ENCODE measurements at places on chromosomes 4 and X.

DNA sequence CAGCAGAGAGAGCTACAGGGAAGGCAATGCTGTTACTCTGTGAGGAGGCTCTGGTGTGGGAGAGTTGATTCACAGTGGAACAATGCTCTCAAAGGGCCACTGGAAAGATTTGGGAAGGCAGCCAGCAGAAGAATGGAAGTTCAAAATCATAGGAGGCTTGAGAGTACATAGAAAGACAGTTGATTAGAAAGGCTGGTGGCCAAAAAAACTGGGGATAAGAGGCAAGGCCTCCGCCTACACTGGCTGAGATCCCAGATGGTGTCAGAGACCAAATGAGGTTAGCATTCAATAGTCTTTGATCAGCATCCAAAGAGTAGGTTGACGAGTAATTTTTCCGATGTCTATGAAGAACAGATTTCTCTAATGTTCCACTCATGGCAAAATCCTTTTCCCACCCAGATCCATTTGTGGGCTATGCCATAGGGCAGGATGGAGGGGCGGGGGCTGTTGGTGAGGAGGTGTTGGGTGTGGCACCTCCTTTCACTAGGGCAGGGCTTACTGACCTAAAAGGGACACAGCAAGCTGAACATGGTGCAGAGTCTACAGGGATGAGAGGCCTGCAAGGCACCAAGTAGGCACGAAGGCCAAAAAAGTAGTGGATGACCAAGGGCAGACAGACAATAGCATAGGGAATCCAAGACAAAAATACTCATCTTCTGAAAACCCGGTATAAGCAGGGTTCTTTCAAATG is 15.1 kb downstream of the TEC start:
- DNase-seq = no peak

GRCh38 chr4:138537731-138538490 is 295.8 kb upstream of the SLC7A11 start:
- no peak for DNase-seq

DNA sequence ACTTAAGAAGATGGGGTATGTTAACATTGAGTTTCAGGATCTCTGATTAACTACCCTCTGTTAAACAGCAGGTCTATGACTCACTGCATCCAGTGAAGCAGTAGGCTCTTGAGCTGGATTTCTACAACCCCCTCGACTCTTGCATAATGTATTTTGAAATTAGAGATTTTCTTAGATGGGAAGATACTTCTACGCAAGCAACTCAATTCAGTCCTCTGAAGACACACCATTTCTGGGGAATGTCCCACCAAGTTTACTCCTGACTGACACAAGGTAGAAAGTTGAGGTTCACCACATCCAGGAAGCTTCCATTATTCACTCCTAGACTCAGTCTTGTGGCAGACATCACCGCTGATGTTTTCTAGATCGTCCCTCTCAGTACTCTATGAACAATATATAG is 12.9 kb downstream of the PALLD start:
- no peak for DNase-seq

GRCh38 chr4:42278709-42279324 is 118.5 kb upstream of the SHISA3 start:
- peak; percentile 1 for DNase-seq

GRCh38 chr4:110196206-110196870 is 2.1 kb downstream of the ELOVL6 start:
- peak; percentile 70 for DNase-seq

DNA sequence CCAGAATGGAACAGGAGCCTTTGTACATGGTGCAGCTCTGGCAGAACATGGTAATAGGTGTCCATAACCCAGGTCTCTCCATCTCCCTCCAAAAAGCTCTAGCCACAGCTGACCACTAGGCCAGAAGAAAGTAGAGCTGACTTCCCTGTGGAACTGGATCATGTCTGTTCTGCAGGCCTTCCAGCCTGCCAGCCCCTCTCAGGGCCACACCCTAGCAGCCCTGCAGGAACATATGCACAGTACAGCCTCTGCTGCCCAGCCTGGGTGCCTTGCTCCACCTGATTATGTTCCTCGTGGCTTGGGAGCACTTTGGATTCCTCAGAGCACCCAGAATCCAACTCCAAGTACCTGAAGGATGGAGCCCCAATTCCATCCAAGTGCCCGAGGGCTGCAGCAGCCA is 12.0 kb downstream of the NDST3 start:
- no peak for DNase-seq

DNA sequence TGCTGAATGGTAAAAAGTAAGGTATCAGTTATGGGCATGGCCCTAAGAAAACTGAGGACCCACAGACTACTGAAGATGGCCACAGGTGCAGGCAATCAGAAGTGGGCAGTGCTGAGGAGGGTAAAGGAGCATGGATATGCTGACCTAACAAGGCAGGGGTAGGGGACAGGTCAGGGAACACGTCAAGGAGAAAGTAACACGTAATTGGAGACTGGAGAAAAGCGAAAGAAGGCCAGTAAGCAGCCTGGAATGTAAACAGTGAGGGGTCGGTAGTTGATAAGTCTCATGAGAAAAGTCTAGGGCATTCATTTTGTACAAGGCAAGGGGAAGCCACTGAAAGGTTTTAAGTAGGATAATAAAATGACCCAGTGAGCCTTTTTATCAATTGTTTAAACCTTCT is 153.3 kb downstream of the PRDM5 start:
- DNase-seq = no peak

DNA sequence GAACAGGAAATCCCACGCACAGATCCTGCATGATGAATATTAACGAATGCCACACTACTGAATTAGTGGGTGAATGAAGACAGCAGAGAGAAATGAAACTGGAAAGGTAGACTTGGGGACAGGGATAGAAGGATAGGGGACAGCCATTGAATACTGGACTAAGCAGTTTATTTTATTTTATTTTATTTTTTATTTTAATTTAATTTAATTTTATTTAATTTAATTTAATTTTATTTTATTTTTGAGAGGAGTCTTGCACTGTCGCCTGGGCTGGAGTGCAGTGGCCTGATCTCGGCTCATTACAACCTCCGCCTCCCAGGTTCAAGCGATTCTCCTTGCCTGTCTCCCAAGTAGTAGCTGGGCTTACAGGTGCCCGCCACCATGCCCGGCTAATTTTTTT is 385.2 kb downstream of the GPAT3 start:
- no peak for DNase-seq

GRCh38 chr4:72791054-72791453 is 222.0 kb upstream of the ADAMTS3 start:
- no peak for DNase-seq

- DNase-seq = no peak
These were observed 263.6 kb upstream of the CTSO start for GRCh38 chr4:156217236-156217635.

- no peak for DNase-seq
These were observed 89.7 kb upstream of the PCDH7 start for GRCh38 chr4:30630431-30630830.

DNA sequence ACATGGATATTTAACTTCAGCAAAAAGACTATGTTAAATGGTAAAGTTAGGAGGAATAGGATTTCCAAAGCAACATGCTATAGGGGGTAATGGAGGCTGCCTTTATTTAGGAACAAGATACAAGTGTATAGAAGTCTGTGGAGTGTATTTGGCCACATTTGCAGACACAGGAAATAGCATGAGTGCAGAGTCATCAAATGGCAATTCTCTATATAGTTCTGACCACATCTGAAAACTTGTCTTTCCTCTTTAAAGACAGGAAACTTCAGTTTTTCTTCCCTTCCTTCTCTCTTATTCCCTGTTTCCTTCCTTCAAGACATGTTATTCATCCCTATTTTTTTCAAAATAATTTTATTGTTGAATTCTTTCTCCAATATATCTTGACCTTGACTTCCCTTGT is 119.3 kb upstream of the PITX2 start:
- DNase-seq = no peak

GRCh38 chr4:156771171-156771837 is 200.3 kb downstream of the PDGFC start:
- peak; percentile 48 for DNase-seq

DNA sequence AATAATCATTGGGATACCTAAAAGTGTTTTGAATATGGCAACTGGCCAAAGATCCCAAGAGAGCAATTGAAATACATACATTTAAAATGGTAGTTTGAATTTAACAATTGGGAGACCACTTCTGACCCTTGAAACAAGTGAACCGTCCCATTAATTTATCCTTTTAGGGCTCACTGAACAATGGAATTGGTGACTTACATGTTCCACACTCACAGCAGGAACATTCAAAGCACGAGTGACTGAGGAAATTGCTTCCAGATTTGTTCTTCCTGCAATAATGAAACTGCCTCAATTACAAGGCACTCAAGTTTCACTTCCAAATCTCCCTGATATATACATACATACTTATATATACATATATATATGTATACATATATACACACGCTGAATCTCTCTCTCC is 20.6 kb downstream of the SLC39A8 start:
- no peak for DNase-seq

- no peak for DNase-seq
These were observed 153.8 kb upstream of the ANKRD50 start for GRCh38 chr4:124866301-124866700.

DNA sequence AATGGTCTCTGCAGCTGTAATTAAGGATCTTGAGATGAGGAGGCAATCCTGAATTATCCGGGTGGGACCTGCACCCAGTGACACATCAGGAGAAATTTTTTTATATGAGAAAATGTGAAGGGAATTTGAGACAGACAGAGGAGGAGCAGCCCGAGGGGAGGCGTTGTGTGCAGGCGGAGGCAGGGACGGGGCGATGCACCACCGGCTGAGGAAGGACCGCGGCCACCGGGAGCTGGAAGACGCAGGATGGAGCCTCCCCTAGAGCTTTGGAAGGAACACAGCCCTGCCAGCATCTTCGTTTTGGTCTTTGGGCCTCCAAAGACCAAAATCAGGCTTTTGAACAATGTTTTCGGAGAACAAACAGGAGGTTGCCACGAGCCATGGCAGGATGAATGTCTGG is 85.0 kb upstream of the ADRA2C start:
- DNase-seq = no peak

GRCh38 chr4:141376769-141377168 is 156.1 kb downstream of the ZNF330 start:
- no peak for DNase-seq

DNA sequence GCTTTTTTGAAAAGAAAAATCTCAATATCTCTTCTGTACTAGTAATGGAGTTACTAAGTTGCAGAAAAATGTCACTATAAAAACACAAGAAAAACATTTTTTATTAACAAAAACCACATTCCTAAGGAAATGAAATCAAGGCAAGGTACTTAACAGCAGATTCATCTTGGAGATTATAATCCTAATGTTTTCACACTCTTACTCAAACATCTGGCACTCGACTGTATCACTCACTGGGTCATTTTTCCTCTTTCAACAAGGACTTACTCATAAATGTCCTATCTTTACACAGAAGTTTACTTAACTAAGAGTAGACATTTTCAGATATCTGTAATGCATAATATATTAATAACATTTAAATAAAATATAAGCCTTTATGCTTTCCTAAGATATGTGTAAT is 216.6 kb downstream of the NR3C2 start:
- no peak for DNase-seq

DNA sequence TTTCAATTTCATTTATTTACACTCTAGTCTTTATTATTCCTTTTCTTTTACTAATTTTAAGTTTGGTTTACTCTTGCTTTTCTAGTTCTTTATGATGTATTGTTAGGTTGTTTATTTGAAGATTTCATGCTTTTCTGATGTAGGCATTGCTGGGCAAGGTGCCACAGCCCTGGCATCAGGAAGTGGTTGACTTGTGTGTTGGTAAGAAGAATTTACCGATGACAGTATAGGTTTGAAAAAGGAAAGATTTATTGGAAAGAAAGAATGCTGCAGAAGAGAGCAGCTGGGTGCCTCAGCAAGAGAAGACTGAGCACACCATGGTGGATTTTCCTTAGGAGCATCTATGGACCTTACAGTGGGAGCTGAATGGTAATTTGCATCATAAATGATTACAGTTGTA is 153.2 kb downstream of the KLF8 start:
- no peak for DNase-seq

DNA sequence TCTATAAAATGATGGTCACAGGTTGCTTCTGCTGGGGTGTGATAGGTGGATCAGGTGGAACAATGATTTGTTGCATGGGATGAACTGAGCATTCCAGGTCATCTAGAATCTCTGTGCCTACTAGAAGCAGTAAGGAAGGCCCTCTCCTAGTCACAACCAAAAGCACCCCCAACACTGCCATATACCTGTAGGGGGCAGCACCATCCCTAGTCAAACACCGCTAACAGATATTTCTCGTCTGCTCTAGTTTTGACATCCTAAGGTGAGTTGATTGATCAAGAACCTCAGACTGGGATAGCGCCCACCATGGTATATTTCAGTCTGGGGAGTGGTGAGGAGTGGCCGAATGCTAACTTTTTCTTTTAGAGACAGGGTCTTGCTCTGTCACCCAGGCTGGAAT is 160.2 kb downstream of the NHS start:
- DNase-seq = peak; percentile 47

DNA sequence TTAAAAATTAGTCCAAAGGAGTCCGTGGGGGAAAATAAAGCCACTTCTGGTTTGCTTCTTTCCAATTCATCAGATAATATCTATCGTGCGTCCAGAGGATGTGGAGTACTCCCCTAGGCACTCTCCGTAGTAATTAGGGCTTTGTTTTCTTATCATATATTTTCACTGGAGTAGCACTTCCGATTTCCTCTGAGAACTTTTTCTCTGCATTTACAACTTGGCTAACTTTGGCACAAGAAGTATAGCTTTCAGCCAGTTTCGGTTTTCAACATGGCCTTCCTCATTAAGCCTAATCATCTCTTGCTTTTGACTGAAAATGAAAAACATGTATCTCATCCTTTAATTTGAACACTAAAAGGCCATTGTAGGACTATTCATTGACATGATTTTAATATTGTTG is 80.5 kb downstream of the CASP3 start:
- DNase-seq = no peak

- DNase-seq = no peak
These were observed 1731.7 kb downstream of the ARAP2 start for GRCh38 chr4:34512616-34513015.

- peak; percentile 77 for DNase-seq
These were observed 6.7 kb upstream of the HSD17B10 start for GRCh38 chrX:53440621-53441517.

- no peak for DNase-seq
These were observed 6.0 kb upstream of the AFP start for GRCh38 chr4:73429826-73430587.

DNA sequence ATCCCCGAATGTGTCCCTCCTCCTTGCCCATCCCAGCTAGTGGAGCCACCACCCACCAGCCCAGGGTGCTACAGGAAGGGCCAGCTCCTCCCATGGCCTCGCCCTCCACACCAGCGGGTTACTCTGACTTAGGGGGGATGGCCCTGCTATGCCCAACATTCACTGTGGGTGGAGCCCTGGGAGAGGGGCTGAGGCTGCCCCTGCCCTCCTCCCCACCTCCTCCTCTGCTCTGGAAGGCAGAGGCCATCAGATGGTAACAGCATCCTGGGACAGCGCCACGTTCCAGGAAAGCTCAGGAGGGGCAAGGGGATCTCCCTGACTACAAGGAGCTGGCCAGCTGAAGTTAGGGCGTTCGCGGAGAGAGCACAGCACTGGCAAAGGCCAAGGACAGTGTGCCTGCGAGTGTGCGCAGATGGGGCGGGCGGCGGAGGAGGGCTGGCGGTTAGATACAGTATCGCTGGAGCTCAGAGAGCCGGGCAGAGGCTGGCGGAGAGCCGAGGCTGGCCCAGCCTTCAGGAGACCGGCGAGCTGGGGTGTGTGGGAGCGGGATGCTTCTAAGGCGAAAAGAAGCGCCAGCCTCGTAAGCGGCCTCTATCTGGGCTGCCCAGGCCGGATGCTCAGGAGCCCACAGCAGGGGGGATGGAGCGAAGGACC is 1.5 kb downstream of the JAKMIP1 start:
- peak; percentile 46 for DNase-seq

Measured in NCI-H82 (cell line).